GM13976 (cell line): ENCODE measurements at places on chromosomes 13 and 19.
A peak's percentile ranks its signal among the peaks of the same experiment; 100 is the strongest.

DNA sequence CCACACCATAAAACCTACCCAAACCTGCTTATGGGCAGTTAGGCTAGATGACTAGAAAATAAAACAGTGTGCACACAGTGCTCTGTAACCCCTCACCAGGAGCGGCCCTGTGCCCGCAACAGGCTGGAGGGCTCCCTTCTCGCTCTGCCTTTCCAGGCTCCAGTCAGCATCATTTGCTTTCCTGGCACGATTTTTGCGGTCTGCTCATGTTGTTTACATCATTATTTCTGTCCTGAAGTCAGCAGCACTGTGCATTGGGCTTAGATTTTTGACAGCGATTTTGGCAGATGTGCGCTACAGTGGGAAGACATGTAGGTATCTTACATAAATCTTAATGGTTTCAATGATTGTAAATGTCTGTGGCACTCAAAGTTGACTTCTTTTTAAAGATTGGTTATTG lies 344.0 kb downstream of the MTUS2 start:
- no peak for DNase-seq

- DNase-seq, result no peak
These were observed 34.7 kb downstream of the DCT start for GRCh38 chr13:94444826-94445225.

DNA sequence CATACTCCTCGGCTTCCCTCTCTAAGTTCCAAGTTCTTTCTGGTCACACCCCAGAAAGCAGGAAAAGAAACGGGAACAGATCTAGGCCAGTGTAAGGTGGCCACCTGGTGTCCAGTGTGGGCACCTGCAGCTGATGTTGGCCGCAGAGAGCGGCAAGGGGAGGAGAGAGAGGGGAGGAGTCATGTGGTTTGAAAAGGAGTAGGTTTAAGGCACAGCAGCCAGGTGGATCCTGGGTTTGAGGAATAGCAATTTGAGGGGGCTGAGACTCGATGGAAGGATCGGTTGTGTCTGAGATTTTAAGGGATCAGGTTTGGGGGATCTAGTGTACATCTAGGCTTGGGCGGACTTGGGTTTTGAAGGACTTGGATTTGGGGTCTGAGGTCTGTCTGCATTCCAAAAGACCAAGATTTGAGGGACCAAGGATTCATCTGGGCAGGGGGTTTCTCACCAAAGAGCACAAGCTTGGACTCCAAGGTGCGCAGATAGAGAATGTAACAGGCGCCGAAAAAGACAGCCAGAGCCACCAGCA lies 1.2 kb downstream of the RABAC1 start:
- peak; percentile 89 for DNase-seq

DNA sequence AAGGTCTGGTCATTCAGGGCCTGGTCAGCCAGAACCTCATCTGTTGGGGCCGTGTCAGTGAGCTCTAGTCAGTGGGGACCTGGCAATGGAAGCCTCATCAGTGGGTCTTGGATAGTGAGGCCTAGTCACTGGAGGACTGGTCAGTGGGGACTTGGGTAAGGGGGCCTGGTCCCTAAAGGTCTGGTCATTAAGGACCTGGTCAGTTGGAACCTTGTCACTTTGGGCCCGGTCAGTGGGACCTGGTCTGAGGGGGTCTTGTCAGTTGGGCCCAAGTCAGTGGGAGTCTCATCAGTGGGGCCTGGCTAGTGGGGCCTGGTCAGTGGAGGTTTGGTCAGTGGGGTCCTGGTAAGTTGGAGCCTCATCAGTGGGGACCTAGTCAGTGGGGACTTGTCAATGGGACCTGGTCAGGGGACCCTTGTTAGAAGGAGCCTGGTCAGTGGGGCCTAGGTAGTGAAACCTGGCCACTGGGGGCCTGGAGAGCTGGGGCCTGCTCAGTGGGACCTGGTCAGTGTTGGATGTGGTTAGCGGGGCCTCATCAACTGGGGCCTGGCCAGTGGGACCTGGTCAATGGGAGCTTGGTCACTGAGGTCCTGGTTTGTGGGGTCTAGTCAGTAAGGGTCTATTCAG lies 43.7 kb upstream of the TPM4 start:
- DNase-seq, result peak; percentile 20

GRCh38 chr13:48506092-48506701 lies 26.7 kb downstream of the RCBTB2 start:
- DNase-seq, result no peak

DNA sequence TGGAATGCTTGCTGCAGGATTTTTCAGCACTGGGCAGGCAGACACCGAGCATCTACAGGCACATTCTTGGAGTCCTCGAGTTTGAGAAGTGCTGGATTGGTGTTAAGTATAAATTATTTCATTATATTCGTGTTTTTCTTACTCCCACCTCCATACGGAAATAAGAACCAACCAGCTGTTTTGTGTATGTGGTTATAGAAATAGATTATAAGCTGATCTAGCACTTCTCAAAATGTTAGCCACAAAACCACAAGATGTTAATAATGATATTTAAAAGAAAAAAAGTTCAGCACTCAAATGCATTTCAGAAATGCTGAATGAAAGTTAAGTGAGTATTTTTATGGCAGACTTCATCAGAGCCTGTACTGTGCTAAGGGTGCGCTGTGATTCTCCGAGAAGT lies 24.0 kb upstream of the TEX29 start:
- no peak for DNase-seq

DNA sequence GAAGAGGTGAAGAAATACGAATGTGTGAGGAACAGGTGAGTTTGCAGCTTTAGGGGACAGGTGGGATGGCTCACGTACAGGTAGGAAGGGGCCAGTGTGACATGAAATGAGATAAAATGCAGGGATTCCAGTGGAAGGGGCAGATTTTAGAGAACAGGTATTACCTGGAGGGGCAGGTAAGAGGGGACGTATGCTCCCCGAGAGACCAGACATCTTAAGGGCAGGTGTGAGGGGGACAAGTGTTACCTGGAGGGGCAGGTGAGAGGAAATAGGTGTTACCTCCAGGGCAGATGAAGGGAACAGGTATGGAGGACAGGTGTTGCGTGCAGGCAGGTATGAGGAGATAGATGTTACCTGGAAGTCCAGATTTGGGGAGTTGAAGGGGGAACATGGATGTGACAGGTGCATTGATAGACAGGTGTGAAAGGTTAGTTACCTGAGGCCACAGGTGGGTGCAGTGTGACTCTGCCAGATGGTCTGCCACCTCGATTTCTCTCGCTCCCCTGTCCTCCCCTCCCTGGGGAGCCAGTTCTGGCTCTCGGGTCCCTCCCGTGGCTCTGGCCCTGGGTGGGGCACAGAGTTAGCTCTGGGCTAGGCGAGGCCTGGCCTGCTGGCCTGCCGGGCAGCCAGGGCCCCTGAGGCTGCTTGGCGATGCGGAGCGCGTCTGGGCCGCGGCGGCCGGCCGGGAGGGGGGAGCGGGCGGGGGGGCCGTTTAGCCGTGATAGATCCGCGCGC lies 2.1 kb downstream of the ERFL start:
- no peak for DNase-seq

DNA sequence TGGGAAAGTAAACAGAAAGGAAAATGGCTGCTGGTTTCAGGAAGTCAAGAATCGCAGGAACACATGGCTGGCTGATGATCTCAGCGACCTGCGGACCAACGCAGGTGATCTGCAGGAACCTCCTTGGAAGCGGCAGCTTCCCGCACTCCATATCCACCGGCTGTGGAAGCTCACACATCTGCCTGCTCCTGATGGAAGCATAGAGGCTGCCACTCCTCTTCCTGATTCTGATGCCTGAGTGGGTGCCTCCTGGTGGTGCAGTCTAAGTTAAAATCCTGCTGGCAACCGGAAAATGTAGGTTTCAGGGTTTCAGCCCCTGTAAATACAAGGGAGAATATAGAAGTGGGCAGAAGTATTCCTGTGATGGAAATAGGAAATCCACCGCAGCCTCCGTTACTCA lies 75.5 kb downstream of the TNFSF13B start:
- no peak for DNase-seq

- DNase-seq, result no peak
These were observed 90.9 kb upstream of the ZNF507 start for GRCh38 chr19:32254509-32254890.
